ENCODE measurements at places on chromosomes 3 and 15. TPM values are rescaled to one million over a fixed set of nuclear protein-coding genes. Genes with fewer than 3 reads are reported as not detected.

Gene TSPAN3
- 220 TPM for total RNA-seq

Gene SLC35A5
- total RNA-seq = 56.0 TPM

Gene C3orf22
- total RNA-seq = not detected

Gene GOLGA8R
- 1.6 TPM for total RNA-seq

Gene ANKUB1
- 0.63 TPM for total RNA-seq

Gene TMEM45A
- total RNA-seq = 1.6 TPM

Gene KLHL40
- not detected for total RNA-seq

Gene EFCC1
- total RNA-seq = 0.94 TPM

Gene ZNF860
- total RNA-seq = 5.3 TPM

Gene CTSH
- 12.5 TPM for total RNA-seq

Gene MANF
- total RNA-seq = 15.7 TPM

Gene NEK10
- total RNA-seq = 42.9 TPM

Gene TPM1
- total RNA-seq = 144 TPM

Gene PLA1A
- 0.31 TPM for total RNA-seq

Gene XPC
- total RNA-seq = 26.3 TPM

Gene ACP3
- 0.63 TPM for total RNA-seq

Gene COL6A6
- under 0.01 TPM for total RNA-seq

Gene PIGB
- total RNA-seq = 12.5 TPM

Gene SYNM
- 6.3 TPM for total RNA-seq

Gene CYP1A1
- total RNA-seq = 0.31 TPM

Gene NLGN1
- total RNA-seq = 113 TPM

Gene SLC51B
- not detected for total RNA-seq

Gene ZNF385D
- 23.2 TPM for total RNA-seq

Gene BLOC1S6
- 105 TPM for total RNA-seq

Gene EAF2
- 7.2 TPM for total RNA-seq

Gene PSTPIP1
- total RNA-seq = not detected

Gene SKOR1
- total RNA-seq = 0.63 TPM

Gene SCAANT1
- total RNA-seq = not detected

Gene COL8A1
- 0.31 TPM for total RNA-seq

Gene CAV3
- total RNA-seq = not detected

Gene MESP2
- not detected for total RNA-seq

Gene CIDEC
- total RNA-seq = not detected

Gene SST
- total RNA-seq = 16.6 TPM

Gene RPUSD2
- total RNA-seq = 11.0 TPM

Gene CCK
- total RNA-seq = 7.8 TPM

Gene LARP6
- total RNA-seq = 17.5 TPM

Gene IRAK2
- total RNA-seq = 2.5 TPM

Gene DNAH1
- 6.3 TPM for total RNA-seq

Gene QTRT2
- total RNA-seq = 18.2 TPM

Data from parietal lobe (tissue), 2 donors.